HFFc6 (cell line): ENCODE measurements at places on chromosomes 5 and 9. TPM values are rescaled to one million over a fixed set of nuclear protein-coding genes. Genes with fewer than 3 reads are reported as not detected.

GRCh38 chr5:142572006-142572405 is 113.9 kb downstream of the FGF1 start:
- DNase-seq, result no peak

DNA sequence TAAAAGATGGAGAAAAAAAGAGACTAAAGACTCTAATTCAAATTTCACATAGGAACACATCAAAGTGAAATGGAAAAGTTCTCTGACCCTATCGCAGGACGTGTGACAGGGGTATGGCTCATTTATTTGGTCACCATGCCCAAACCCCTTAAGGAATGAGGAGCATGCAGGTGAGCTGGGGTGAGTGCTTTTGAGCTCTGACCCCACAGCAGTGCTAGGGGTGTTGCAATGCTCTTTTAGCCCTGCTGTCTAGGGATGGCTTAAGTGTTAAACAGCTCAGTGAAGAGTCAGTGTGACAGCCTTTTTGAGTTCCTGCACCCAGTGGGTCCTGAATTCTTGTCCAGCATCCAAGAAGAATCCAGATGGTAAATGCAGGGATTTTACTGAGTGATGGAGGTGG is 143.0 kb upstream of the ANKRD55 start:
- no peak for DNase-seq

GRCh38 chr5:107127878-107128277 is 542.9 kb downstream of the EFNA5 start:
- no peak for DNase-seq

DNA sequence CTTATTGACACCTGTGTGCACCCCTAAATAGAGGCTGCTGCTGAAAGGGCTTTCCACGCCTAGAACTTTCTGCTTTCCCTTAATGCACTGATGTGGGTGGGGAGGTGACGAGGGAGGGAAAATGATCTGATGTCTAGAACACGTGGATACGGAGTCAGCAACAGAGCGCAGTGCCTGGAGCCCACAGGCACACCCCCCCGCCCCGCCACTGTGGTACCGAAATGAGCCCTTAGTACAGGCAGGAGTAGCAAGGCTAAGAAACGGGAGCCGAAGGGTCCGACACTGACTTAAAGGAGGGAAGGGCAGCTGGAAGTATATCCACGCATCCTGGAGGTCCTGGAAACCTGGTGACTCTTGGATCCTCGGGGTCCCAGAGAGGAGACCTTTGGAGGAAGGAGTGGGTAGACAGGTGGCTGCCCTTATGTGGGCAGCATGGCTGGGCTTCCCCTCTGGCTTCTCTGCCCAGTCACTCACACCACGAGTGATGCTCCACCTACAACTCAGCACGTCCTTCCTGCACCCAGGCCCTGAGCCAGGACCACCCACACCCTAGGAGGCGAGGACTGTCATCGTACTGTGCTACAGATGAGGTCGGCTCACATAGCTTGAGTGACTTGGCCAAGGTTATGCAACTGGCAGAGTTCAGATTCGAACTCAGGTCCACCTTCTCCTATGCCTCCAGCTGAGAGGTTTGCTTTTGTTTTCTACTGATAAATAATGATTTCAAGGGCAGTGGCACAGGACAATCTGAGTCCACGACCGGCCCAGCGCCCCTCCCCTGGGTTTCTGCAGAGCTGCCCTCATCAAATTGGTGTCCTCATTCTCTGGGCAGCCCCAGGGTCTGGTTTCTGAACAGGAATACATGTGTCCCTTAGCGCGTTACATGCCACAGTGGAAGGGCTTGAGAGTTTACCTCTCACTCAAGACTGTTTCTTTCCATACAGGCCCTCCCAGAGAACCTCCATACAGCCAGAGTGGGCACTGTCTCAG is 4.7 kb upstream of the VAV2 start:
- DNase-seq, result no peak

GRCh38 chr5:39928709-39929108 is 503.9 kb upstream of the DAB2 start:
- DNase-seq, result no peak

GRCh38 chr5:128498844-128499455 is 39.1 kb downstream of the FBN2 start:
- peak; percentile 48 for DNase-seq

GRCh38 chr9:106745876-106746275 is 117.1 kb upstream of the ZNF462 start:
- no peak for DNase-seq

DNA sequence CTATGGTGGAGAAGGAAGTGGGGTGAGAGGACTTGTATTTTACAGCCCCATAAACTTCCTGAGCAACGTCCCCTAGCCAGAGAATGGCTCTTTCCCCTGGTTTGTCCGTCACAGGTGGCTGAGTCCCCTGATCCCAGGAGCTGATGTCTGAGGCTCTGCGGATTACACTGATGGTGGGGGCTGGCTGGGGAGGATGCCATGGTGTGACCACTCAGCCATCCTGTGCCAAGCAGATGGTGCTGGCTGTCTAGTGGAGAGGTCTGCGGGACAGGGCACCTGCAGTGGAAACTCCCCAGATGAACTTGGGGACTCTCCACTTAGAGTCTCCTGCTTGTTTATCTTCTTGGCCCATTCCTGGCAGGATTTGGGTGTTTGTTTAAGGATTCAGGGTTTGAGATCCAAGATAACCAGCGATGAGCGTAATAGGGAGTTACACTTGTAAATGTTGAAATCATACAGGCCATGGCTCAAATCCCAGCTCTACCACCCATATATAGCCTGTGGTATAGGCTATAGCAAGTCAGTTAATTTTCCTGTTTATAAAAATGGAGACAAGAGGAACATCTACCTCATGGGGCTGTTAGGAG is 4.7 kb upstream of the PTGS1 start:
- peak; percentile 22 for DNase-seq

GRCh38 chr9:124256517-124257069 is 1.2 kb upstream of the NEK6 start:
- peak; percentile 90 for DNase-seq

Gene TJP2
- 26.0 and 50.4 TPM in 2 replicates for total RNA-seq

DNA sequence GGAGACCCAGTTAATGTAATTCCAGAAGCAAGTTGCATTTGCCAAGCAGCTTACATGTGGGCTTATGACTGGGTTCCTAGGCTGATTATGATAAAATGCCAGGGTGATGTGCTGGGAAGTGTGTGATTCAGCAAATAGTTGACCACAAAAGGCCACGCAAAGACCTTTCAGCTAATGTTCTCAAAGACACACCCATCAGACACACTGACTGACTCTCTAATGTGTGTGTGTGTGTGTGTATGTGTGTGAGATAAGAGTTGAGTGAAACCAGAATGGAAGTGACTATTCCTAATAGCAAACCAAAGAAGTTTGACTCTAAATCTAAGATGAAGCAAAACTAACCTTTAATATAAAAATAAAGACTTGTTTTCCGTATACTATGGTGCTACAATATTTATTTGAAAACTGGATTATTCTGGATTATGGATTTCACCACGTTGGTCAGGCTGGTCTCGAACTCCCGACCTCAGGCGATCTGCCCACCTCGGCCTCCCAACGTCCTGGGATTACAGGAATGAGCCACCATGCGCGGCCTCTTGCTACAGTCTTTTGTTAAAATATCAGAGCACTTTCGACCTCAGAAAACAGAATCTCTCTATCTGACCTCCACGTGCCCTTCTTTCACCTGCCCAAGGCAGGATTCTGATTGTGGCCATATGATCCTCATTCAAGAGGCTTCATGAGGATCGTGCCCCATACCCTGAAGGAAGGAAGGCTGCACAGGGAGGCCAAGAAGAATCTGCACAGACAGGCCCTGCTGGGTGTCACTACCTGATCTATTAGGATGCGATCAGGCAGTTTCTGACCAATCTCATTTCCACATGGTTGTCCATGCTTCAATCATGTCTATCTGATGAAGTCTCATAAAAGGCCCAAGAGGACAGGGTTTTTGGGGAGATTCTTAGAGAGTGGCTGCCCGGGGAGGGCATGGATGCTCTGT is 75.6 kb downstream of the USP20 start:
- peak; percentile 100 for DNase-seq

DNA sequence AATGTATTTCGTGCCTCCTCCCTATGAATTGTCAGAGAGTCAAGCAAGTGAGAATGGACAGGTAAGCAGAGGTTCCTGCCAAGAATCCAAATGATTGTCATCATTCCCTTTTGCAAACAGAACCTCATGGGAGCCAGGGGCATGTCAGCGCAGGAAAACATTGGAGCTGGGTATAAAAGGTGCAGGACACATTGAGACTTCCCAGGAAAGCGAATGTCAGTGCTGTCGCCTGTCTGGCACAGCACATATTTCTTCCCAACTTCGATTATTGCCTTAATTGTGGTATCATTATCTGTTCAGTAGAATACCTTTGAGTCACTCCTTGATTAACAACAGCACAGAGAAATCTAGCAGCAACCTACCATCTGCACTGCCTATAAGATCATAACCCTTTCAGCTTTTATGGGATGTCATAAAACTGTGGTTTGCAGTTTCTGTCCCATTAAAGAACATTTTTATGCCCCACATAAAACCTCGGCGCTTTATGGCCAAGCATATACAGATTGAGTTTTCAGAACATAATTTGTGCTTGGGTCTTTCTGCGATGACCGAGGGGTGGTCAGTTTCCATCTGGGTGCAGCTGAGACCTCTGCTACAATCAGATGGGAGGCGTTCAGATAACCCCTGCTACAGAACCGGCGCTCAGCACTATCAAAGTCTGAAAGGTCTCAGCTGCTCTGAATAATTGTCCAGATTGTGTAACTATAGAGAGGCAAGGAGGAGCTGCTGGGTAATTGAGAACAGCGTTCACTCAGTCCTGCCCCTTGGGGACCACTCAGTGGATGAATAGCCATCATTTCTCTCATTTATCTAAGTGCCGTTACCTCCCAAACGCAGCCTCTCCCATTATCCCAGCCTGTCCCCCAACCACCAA is 30.9 kb upstream of the WWC1 start:
- no peak for DNase-seq

Gene F2RL1
- 3.2 to 6.2 TPM (median 6.1 TPM) in 3 replicates for total RNA-seq

Gene C5orf52
- total RNA-seq, result not detected in 3 replicates

DNA sequence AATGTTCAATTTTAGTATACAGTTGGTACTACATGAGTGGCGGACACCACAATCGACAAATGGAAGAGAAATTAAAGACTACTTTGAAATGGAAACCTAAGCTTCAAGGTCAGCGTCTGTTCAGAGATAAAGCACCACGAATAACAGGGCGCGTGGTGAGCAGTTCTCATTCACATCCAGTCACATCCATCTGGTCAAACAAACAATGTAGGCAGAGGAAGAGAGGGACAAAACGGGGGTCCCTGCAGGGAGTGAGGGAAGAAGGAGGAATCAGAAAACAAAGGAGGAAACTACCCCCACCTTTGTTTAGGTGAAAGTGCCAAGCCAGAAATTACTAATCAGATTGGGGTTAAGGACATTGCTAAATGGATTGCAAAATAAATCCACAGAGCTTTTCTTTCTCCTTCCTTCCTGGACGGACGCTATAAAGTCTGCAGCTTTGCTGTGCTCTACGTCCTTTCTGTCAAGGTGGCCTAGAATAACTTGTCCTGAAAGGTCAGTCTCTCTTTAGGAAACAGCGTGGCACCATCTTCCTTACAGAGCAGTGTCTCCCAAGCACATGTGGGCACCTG is 138.6 kb downstream of the ENTREP1 start:
- no peak for DNase-seq

Gene SPINK7
- total RNA-seq, result not detected in 3 replicates

GRCh38 chr5:81398741-81399140 is 4.8 kb upstream of the ACOT12 start:
- DNase-seq, result no peak

DNA sequence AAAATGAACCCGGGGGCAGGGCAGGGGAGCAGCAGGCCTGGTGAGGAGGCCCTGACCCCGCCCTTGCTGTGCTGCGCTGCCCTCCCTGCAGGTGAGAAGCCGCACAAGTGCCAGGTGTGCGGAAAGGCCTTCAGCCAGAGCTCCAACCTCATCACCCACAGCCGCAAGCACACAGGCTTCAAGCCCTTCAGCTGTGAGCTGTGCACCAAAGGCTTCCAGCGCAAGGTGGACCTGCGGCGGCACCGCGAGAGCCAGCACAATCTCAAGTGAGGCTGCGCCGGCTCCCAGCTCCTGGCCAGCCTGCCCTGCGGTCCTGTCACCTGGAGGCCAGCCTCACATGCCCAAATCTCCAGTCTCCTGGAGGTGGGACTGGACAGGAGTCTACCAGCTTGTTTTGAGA is 12.3 kb downstream of the GFI1B start:
- DNase-seq, result no peak

DNA sequence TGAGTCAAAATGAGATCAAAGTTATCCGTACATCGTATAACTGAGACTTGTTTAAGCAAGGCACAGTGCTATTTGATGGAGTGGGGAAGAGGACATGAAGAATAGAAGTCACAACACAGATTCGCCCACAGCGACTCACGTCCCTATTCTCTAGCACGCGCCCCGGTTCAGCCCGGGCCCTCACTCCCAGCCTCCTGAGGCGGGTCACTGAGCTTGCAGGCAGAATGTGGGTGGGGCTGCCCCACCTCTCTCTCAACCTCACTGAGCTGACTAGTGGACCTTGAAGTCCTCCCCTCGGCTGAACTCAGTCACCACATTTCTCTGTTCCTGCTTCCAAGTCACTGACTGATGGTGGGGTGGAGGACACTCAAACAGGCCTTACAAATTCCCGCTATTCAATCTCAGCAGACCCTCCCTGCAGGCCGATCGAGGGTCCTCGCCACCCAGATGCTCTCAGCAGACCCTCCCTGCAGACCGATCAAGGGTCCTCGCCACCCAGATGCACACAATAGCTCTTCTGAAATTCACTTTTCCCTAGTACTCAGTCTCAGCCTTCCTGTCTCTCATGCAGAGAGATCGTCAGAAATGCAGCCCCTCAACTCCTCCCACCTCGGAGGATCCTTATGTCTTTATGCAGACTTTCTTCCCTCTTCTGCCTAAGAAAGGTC is 12.9 kb downstream of the GLDC start:
- no peak for DNase-seq

- DNase-seq, result no peak
These were observed 82.6 kb downstream of the PBX3 start for GRCh38 chr9:125829743-125830142.

DNA sequence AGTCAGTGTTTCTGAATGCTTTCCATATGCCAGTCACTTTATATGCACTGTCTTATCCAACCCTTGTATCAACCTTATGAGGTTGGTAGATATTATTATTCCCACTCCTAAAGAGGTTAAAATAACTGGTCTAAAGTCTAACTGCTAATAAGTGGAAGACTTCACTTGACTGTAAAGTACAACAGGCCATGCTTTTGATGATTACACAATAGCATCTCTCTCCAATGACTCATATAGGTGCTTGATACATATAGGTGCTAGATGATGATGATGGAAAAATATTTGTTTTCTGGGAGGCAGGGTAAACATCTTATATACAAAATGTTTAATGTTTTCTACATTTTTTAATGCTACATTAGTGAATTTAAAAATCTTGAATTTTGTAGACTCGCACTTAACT is 75.9 kb upstream of the NR3C1 start:
- peak; percentile 33 for DNase-seq
